Eye (tissue), 1 donor: ENCODE measurements at places on chromosomes 6 and 20.

- DNase-seq: no peak
Measured at GRCh38 chr6:161356167-161356854, 82.5 kb upstream of the AGPAT4 start.

DNA sequence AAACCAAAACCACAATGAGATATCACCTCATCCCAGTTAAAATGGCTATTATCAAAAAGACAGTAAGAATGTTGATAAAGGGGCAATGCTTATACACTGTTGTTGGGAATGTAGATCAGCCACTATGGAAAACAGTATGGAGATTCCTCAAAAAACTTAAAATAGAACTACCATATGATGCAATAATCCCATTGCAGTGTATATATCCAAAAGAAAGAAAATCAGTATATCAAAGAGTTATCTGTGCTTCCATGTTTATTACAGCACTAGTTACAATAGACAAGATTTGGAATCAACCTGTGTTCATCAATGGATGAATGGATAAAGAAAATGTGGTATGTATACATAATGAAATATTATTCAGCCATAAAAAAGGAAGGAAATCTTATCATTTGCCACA is 3.5 kb upstream of the FABP7 start:
- no peak for DNase-seq

- DNase-seq: peak; percentile 48
Measured at GRCh38 chr6:131858765-131859415, 51.1 kb downstream of the ENPP1 start.

GRCh38 chr6:107917451-107918375 is 40.3 kb downstream of the SEC63 start:
- peak; percentile 22 for DNase-seq
